ENCODE measurements at places on chromosomes 16 and 17.

DNA sequence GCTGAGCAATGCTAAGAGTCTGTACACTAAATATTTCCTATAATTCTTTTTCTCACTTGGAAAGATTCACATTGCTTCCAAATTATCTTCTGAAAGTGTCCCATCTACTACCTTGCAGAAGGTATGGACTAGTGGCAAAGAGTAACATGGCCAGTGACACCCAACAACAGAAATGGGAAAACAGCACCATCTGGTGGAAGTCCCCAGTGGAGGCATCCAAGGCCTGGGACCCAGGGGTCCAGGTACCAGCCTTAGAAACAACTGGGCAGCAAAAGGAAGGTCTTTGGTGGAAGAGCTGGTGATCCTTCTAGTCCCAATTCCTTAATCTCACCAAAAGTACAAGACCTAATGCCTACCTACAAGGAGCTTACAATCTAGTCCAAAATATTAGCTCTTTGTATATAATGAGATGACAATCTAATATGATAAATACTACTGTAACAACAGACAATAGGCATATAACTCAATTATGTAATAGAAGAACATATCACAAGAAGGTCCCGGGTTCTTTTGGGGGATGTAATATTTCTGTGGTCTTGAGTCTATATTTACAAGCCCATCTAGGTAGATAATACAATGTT, 55.3 kb downstream of the SKAP1 start:
- peak; percentile 47 for DNase-seq

DNA sequence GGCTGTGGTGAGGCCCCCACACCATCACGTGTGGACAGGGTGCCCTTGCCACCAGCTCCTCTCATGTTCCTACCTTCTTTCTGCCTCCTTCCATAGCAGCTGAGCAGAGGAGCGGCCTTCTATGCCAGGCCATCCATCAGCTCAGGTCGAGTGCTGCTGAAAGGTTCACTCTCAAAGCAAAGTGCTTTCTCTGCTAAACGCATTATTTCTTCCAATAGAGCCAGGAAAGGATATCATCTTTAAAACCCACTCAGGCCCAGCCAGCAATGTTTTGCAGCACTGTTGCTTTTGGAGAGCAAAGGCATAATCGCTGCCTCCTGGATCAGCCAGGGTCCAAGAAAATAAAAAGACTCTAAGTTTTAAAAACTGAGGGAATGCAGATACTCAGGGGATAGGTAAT, 54.9 kb upstream of the GPRC5B start:
- DNase-seq, result no peak

GRCh38 chr17:57603978-57604377, 141.1 kb downstream of the CCDC182 start:
- DNase-seq, result peak; percentile 94

- DNase-seq, result peak; percentile 77
Measured at GRCh38 chr17:34420254-34420766, 57.3 kb upstream of the CCL1 start.

- no peak for DNase-seq
Measured at GRCh38 chr17:42530952-42531454, 5.0 kb upstream of the NAGLU start.

GRCh38 chr17:48579760-48580554, 1.8 kb upstream of the HOXB4 start:
- DNase-seq, result no peak

- DNase-seq, result no peak
Measured at GRCh38 chr17:17769869-17770631, 66.7 kb downstream of the SREBF1 start.

DNA sequence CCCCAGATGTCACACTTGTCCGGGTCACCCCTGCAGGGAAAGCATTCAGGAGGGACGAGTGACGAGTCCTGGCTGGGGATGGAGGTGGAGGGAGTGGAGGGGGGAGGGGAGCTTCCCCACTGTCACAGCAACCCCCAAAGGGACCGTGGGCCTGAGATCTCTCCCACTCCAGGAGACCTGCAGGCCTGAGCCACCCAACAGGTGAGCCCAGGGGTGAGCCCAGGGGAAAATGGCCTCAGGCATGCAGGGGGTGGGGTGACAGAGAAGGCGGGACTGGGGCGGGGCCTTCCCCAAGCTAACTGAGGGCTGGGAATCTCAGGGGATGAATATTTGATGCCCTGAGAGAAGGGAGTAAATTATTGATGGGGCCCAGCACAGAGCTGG, 2.4 kb downstream of the USH1G start:
- no peak for DNase-seq

- no peak for DNase-seq
Measured at GRCh38 chr17:5077781-5078105, 524 bp upstream of the ZFP3 start.

DNA sequence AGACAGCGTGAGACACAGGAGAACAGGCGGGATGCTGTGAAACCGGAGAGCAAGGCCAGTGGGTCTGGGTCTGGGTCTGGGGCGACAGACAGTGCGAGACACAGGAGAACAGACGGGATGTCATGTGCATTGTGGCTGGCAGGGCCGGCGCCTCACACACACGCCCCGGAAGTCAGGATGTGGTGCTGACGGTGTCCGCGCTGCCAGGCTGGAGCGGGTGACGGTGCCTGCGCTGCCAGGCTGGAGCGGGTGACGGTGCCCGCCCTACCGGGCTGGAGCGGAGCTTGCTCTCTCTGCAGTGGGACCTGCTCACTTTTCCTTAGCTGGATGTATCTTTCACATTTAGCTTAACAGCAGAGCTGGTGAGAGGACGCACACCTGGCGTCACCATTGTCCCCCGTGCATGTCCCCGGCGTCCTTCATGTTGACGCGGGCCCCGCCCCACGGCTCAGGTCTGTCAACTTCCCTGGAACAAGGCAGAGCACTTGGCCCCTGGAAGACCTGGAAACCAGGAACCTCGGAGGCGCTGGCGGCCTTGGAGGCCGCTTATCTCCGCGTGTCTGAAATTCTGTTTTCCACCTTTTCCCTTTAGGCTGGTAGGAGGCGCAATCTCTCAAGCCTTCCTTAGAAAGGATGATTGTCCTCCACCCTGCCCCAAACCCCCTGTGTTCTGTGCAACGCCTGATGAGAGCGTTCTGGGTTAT, 43.0 kb upstream of the ZNF750 start:
- DNase-seq, result peak; percentile 90

DNA sequence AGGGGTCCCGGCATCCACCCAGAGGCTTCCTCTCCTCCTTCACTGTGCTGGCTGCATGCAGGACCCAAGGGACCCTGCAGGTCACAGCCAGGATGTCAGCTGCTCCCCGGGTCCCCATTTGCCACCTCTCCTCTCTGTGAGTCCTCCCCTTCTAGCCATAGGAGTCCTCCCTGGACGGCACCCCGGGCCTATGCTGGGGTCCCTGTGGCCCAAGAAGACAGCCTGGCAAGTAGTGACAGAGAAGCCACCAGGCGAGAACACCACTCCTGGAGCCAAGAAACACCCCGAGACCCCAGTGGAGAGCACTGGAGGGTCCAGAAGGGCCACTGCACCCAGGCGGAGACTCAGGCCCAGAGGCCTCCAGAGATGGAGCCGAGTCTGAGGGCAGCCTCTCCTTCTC, 44.1 kb downstream of the LMF1 start:
- no peak for DNase-seq
